ENCODE measurements at places on chromosomes 12 and 14.

DNA sequence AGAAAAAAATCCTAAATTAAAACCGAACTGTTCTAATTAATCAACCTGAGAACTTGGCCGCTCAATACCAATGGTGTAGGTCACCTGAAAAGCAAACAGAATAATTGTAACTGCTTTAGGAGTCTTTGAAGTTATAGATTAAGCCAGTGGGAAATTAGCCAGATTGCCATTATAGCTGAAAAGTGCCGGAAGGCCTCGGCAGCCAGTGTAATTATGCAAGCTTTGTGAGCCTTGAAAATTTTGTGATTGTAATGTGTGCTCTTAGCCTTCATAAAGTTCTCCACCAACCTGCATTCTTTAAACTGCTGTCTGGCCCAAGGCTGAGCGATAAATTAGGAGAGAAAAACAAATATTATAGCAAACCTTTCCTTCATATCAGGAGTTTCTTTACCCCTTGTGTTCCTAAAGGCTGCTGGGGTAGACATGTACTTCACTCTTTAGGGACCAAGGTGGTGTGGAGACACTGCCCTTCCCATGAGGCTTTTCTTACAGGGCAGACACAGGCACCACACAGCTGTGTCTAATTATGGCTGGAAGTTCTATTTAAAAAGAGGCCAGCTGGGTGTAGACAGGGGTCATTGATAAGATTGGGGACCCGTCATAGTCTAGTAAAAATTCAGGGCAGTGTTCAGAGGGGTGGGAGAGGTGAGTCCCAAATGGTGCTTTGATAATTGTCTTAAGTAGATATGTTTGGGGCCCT is 991.2 kb downstream of the FLRT2 start:
- no peak for DNase-seq

- no peak for DNase-seq
Observed at GRCh38 chr12:49015196-49015595, 3.4 kb downstream of the PRKAG1 start.

DNA sequence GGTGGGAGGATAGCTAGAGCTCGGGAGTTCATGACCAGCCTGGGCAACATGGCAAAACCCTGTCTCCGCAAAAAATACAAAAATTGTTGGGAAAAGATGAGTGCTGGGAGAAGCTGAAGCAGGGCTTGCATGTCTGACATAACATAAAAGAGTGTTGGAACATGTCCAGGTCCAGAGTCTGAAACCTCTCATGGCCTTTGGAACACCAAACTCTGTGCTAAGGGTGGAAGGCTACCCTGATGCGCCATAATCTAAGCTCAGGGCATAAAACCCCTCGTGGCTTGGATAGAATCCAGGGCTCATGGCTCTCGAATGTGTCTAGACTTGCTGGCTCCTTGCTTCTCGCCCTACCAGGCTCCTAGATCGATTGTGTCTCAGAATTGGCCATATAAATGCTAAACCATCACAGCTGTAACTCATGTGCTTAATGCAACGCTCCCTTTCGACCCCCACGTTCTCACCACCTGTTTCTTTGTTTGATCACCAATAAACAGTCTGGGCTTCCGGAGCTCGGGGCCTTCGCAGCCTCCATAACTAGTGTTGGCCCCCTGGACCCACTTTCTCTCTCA is 6.7 kb upstream of the CLEC7A start:
- no peak for DNase-seq

GRCh38 chr14:26330982-26331381 is 266.9 kb downstream of the NOVA1 start:
- no peak for DNase-seq

DNA sequence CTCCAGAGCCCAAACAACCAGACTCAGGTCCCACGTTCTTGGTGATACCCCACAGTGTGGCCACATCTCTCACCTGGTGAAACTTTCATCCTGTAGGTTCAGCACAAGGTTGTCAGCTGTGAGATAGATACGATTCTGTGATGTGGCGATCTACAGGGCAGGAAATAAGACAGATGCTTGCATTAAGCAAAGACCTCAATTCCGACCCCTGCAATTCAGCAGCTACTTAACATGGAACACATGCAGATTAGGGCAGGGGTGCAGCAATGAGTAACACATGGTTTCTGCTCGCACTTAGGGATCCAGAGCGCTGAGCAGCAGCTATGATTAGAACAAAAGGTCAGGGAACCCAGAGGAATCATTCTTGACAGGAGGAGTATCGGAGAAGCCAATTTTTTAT is 4.1 kb downstream of the PHB2 start:
- no peak for DNase-seq

GRCh38 chr12:46556105-46556559 is 183.6 kb upstream of the SLC38A2 start:
- no peak for DNase-seq

GRCh38 chr12:12533238-12533829 is 29.3 kb downstream of the DUSP16 start:
- DNase-seq = peak; percentile 79

DNA sequence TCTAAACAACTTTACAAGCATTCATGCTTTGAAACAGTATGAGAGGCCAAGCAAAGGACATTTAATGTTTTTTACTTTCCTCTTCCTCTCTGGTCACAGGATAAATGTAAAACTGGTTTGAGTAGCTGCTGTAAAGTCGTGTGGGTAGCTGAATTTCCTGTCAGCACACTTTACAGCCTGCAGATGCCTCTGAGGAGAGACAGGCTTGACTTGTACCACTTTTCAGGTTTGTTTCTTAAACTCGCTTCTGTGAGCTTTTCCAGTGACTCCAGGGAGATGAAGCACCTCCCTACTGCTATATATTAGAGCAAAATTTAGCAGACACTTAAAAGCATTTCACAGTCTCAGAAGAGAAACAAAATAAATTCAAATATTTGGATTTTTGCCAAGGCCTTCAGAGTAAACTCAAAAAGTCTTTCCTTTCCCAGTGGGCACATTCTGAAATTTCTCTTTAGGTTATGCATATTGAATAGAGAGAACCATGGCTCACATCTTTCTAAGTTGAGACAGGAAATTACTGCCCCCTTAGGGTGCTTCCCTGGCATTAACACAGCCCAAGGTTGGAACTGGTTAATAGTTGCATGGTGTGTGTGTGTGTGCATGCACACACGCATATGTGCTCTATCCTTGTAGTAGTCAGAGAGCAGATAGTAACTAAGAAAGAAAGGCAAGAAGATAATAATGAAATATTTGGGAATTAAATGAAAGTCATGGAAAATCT is 557.3 kb upstream of the MIS18BP1 start:
- DNase-seq = no peak

DNA sequence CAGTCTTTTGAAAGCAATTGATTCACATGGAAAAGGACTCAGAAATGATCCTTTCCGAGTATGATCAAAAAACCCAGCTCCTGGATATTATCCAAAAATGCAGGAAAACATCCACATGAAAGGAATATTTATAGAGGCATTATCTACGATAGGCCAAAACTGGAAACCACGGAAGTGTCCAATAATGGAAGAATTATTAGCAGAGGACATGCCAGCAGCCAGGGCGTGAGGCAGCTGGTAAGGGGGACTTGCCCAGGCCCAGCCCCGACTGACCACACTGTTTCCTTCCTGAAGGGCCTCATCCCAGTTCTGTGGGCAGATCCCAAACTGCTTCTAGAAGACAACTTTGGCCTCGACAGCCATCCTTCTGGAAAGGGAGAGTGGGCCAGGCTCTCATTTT is 20.5 kb downstream of the ACTN1 start:
- DNase-seq = no peak

GRCh38 chr12:69468237-69469026 is 1.8 kb upstream of the FRS2 start:
- no peak for DNase-seq

- no peak for DNase-seq
Observed at GRCh38 chr14:101600891-101601605, 39.8 kb downstream of the DIO3 start.

GRCh38 chr12:79322905-79323304 is 367.9 kb downstream of the PAWR start:
- DNase-seq = no peak

- DNase-seq = no peak
Observed at GRCh38 chr12:125395583-125396215, 330.5 kb downstream of the AACS start.

- no peak for DNase-seq
Observed at GRCh38 chr14:89781046-89781445, 173.5 kb downstream of the EFCAB11 start.

- DNase-seq = peak; percentile 46
Observed at GRCh38 chr14:34461334-34462131, 507 bp downstream of the SPTSSA start.

DNA sequence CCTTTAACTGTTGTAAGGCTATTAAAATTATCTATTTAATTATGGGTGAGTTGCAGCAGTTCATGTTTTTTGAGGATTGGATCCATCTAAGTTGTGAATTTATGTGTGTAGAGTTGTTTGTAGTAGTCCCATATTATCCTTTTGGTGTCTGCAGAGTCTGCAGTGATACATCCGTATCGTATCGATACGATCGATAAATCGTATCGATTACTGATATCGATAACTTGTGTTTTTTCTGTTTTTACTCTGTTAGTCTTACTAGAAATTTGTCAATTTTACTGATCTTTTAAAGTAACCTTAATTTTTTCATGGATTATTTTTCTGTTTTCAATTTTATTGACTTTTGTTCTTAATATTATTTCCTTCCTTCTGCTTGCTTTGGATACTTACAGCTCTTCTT is 462.5 kb upstream of the SOX5 start:
- no peak for DNase-seq

- no peak for DNase-seq
Observed at GRCh38 chr12:52945389-52946232, 3.3 kb upstream of the KRT18 start.

DNA sequence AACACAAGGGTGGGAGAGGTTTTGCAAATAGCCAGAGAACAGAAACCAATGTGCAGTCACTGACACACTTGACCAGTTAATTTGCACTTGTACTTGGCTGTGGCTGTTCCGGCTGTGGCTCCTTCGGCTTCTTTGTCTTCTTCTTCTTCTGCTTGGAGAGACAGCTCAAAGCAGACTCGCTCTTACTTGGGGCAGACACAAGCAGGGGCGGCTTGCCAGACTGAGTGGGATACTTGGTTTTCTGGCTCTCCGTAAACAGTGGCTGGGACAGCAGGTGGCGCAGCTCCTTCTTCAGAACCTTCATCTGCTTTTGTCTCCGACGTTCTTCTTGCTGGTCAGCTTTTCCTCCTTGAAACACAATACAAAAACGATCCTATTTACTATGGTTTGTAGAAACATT is 25.0 kb downstream of the OTUB2 start:
- no peak for DNase-seq

GRCh38 chr12:101775816-101776215 is 36.6 kb upstream of the SYCP3 start:
- no peak for DNase-seq

DNA sequence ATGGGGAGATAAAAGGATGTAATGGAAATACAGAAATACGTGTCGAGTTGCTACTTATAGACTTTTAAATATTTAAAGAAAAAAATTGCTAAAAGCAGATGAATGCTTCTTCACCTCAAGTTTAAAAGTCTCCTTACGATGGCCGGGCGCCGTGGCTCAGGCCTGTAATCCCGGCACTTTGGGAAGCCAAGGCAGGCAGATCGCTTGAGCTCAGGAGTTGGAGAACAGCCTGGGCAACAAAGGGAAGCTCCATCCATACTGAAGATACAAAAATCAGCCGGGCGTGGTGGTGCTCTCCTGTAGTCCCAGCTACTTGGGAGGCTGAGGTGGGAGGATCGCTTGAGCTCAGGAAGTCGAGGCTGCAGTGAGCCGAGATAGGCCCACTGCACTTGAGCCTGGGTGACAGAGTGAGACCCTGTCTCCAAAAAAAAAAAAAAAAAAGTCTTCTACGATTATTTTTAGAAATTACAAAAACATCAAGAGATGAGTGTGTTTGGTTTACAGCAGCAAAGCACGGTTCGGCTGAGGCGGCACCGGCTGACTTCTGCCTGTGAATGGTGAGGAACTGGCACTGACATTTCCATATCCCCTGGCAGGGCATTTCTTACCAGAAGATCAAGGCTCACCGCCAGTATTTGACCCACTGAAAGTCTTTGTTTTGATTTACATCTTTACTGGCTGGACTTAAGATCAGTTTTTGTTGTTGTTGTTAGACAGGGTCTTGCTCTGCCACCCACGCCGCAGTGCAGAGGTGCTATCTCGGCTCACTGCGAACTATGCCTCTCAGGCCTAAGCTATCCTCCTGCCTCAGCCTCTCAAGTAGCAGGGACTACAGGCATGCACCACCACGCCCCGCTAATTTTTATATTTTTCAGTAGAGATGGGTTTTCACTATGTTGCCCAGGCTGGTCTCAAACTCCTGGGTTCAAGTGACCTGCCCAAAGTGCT is 3.9 kb upstream of the MTA1 start:
- DNase-seq = no peak

DNA sequence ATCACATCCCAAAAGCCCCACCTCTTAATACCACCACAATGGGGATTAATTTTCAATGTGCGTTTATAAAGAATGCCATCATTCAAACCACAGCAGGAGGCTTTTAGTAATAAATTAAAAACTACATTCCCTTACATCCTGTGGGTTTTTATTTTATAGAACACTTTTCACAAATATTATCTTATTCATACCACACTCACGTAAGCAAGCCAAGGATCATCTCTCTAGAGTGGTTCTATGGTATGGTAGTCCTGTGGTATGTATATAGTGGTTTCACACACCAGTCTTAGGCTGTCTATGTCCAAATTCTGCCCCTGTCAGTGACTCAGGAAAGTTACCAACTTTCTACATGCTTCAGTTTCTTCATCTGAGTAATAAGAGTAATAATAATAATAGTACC is 100.2 kb downstream of the GALC start:
- no peak for DNase-seq

- DNase-seq = peak; percentile 62
Observed at GRCh38 chr12:27780612-27781408, 774 bp upstream of the MANSC4 start.

DNA sequence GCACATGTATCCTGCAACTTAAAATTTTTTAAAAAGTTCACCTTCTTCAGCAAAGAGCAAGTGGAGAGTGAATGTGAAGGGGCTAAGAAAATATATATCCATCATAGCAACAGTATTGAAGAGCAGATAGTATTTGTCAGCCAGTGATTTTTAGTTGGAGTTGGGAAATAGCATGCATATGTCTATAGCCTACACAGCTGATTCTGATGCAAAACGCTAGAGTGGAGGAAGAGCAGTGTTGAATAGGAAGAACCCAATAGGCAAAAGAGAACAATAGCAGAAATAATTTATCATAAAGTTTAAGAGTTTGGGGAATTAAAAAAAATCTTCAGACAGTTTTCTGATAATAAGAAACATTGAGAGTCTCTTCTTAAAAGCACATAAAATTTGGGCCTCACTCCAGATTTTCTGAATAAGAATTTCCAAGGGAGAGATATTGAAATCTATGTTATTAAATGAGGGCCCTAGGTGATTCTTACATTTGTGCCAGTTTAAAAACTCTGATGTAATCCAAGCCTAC is 12.0 kb downstream of the PDE6H start:
- no peak for DNase-seq
